ENCODE measurements at places on chromosomes 12 and 14.

GRCh38 chr12:54051874-54052437 is 1.7 kb upstream of the HOXC4 start:
- DNase-seq, result no peak

DNA sequence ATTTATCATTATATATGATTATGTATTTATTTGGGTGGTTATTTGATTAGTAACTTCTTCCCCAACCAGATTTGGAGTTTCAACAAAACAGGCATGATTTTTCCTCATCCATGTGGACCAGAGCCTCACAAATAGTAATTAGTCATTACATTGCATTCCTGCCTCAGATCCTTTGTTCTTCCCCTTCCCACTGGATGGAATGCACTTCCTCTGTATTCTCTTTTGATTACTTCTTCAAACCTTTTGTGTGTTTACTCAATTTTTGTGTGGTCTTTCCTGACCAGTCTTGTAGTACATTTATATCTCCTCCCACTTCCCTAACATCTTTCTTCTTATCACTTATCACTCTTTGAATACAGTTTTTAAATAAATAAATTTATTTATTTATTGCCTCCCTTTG is 15.5 kb downstream of the SYT1 start:
- no peak for DNase-seq

- DNase-seq, result no peak
Observed at GRCh38 chr12:45762185-45763110, 32.9 kb downstream of the ARID2 start.

DNA sequence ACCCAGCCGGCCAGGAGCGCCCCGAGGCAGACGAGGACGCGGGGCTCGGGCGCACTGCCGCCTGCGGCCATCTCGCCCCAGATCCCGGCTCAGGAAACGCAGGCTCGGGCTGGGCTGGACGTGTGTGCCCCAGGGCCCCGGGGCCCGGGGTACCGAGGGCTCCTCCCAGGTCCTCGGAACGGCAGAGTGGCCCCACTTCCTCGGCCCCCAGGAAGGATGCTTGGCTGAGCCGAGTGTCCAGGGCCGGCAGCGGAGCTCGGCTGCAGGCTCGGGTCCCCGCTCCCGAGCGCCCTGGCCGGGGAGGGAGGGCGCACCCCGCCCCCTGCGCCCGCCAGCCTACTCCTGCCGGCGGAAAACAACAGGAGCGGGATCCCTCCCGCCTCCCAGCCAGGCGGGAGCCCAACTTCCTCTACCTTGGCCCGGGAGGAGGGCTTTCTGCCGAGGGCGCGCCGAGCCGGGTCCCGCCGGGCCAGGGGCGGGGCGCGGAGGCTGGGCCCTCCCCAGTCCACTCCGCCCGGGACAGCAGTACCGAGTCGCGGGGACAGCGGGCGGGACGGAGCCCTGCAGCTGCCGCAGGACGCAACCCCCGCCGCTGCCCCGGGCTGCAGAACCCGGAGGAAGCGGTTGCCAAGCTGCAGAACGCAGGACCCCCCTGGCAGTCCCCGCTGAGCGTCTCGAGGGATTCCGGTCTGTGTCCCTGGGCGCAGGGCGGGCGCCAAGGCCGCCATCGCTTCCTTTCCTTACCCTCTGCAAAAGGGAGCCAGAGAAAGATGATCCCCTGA is at the start of gene VSIG10:
VSIG10 (minus strand) TSS at position 411 of the 782 bp plus-strand sequence; CDS start at position 71, 340 bp downstream.
- no peak for DNase-seq

- no peak for DNase-seq
Observed at GRCh38 chr12:47730341-47730744, 5.1 kb upstream of the ENDOU start.

- no peak for DNase-seq
Observed at GRCh38 chr12:106223485-106224354, 24.1 kb downstream of the CKAP4 start.

DNA sequence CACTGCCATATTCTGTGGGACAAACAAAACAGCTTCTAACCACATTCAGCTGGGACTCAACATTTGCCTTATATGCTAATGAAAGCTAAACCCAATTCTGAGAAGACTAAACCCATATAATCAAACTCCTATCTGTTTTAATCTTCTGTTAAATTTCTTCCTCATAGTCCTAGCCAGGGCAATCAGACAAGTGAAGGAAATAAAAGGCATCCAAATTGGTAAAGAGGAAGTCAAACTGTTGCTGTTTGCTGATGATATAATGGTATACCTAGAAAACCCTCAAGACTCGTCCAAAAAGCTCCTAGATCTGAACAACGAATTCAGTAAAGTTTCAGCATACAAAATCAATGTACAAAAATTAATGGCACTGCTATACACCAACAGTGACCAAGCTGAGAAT is 157.1 kb downstream of the PHLDA1 start:
- DNase-seq, result no peak

DNA sequence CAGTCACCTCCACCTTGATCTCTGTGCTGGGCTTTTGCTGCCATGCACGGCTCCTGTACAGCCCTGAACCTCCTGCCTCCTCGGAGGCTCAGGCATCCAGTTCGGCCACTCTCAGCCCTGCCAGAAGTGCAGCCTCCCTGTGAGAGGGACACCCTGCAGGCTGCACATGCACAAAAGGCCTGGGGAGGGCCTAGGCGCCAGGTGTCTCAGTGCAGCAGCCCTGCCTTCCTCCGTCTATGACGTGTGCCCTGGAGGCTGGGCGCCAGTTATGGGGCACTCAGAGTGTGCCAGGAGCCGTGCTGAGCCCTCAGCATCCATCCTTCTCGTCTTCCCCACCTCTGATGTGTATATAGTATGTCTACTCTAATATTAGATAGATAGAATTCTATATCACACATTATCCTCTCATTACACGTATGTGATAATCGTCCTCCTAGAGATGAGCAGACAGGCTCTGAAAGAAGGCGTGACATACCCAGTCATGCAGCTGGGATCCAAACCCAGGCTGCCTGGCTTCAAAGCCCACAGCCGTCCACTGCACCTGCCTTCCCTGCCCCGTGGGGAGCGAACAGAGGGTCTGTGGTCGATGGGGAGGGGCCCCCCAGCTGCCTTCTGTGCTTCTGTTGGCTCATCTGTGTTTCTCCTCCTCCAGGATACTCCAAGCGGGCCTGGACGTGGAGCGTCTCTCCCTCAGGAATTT is 101.1 kb downstream of the B4GALNT3 start:
- DNase-seq, result no peak

- no peak for DNase-seq
Observed at GRCh38 chr12:119613319-119613936, 19.9 kb downstream of the TMEM233 start.

GRCh38 chr12:110638796-110639195 is 24.9 kb downstream of the TCTN1 start:
- DNase-seq, result no peak

Measured in SIG-M5 (cell line).